ENCODE measurements at places on chromosomes 7 and 10.

DNA sequence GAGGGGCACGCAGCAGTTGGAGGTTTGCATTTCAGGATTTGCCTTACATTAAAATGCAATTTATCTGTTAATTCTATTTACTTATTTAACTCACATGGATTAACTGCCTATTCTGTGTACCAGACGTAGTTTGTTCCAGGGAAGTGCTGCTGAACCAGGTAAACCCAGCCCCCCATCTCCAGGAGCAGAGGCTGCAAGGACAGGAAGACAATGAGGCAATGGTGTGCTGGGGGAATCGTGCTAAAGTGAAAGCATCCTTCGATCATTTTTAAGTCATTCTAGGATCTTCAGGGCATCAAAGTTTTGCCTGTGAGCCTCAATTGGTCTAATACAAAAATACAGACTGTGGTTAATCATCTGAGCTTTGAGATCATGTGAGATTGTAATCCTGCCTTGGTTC lies 166.4 kb downstream of the DNAJB6 start:
- no peak for DNase-seq

GRCh38 chr7:151195616-151196450 lies 8.8 kb upstream of the ASB10 start:
- DNase-seq = no peak

- no peak for DNase-seq
Measured at GRCh38 chr7:102288285-102288930, 1.7 kb downstream of the SH2B2 start.

DNA sequence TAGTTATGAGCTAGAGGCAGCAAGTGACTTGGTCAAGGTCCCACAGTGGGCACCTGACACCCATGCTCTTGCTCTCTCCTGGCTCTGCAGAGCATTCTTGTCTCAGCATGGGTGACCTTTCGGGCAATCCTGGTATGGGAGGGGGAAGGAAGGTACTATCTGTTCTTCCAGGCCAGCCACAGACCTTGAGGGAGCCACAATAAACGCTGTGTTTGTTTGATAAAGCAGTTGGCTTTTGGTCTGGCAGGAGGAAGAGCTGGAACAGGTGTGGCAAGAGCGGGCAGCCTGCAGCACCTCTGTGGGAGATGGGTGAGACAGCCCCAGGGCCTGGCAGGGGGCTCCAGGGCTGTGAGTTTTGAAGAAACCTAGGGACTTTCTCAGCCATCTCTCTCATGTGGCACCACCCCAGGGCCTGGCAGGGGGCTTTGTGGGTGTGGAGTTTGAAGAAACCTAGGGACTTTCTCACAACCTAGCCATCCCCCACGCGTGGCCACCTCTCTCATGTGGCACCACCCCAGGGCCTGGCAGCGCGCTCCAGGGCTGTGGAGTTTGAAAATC lies 11.4 kb downstream of the CLDN3 start:
- DNase-seq = no peak
